ENCODE measurements at places on chromosomes 7 and 10.

DNA sequence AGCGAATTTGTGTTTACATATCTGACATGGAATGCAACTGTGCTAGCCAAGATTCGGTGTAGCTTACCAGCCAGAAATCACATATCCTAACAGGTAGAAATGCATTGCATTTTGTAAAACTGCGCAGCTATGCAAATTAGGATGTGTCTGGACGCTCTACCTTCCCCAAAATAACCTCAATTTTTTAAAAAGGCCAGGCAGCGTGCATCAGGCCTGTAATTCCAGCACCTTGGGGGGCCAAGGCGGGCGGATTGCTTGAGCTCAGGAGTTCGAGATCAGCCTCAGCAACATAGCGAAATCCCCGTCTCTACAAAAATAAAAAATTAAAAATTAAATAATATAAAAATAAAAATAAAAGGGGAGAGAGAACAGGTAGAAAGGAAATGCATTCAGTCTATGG, 305.0 kb downstream of the TYW1 start:
- DNase-seq: no peak

- DNase-seq: no peak
Observed at GRCh38 chr7:126856691-126857291, 395.9 kb downstream of the GRM8 start.

- DNase-seq: no peak
Observed at GRCh38 chr10:109173937-109174336, 749.4 kb downstream of the XPNPEP1 start.

DNA sequence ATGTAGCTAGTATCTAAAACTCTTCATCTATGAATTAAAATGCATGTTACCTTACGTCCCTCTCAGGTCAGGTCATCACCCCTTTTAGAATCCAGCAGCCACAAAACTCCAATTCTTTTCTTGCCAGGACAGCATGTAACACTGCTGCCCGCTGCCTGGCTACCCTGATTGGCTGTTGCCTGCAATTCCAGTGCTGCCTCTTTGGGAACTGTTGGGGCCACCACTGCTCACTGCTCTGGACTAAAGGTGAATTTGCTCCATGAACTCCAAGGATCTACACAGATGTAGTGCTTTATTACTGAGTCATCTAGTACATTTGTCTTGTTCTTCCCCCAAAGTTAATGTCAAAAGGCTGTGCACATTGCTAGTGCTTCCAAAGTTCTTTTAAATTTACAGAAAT, 40.4 kb downstream of the SCIN start:
- no peak for DNase-seq

- DNase-seq: peak; percentile 17
Observed at GRCh38 chr7:3154881-3155494, 111.3 kb upstream of the CARD11 start.

DNA sequence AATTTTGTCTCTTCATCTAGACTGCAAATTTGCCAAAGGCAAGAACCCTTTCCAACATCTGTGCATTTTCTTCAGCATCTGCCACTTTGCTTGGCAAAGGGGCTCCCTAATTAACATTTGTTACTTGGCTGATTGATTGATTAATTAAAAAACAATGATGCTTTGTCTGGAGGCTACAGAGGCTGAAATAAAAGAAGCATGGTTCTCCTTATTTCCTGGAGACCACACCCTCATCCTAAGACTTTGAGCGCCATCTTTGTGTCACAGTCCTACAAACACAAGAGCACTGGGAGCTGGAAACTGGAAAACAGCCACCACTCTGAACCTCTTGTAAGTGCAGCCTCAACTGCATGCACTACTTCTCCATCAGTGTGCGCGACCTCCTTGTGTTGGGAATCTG, 189.2 kb downstream of the C7orf25 start:
- no peak for DNase-seq

GRCh38 chr10:76015245-76015644, 583.8 kb downstream of the LRMDA start:
- no peak for DNase-seq

- DNase-seq: no peak
Observed at GRCh38 chr7:1121886-1122831, 34.2 kb downstream of the GPER1 start.

DNA sequence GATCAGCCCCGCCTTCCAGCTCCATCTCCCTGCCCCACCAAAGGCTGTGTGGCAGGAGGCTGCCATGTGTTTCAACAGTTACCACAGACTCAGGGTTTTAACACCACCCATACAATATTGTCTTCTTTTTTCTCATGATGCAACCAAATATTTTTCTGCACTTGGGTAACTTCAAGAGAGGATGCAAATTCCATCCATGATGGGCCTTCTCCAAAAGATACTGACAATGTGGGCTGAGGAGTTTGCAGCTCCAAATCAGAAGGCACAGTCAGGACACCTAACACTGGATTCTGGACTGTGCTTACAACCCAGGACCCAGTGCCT, 347.9 kb downstream of the GRID1 start:
- DNase-seq: no peak

- no peak for DNase-seq
Observed at GRCh38 chr7:140276001-140276400, 99.2 kb upstream of the KDM7A start.

GRCh38 chr7:138166681-138167080, 90.4 kb downstream of the AKR1D1 start:
- no peak for DNase-seq

DNA sequence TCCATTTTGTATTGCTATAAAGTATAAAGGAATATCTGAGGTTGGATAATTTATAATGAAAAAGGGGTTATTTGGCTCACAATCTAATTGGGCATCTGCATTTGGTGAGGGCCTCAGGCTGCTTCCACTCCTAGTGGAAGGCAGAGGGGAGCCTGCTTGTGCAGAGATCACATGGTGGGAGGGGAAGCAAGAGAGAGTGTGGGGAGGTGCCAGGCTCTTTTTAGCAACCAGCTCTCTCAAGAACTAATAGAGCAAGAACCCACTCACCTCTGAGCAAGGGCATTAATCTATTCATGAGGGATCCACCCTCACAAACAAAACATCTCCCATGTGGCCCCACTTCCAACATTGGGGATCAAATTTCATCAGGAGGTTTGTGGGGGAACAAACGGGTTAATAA, 64.6 kb downstream of the OGDH start:
- no peak for DNase-seq

GRCh38 chr10:12938271-12938670, 63.2 kb downstream of the CCDC3 start:
- DNase-seq: no peak

DNA sequence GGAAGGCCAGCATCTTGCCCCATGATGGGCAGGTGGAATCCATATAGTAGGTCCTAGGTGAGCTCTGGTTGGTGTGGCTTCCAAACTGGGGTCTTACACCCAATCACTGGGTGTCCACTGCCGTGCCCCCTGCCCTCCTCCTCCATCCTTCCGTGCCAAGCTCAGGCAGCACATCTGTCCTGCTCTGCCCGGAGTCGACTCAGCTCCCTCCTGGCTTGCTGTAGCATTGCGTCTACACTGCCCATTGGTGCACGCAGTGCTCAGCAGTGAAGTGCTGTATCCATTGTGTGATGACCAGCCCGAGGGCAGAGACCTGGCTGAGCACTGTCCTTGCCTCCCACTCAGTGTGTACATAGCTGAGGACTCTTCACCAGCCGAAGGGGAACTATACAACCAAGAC, 148.4 kb downstream of the ADAM12 start:
- DNase-seq: no peak

- no peak for DNase-seq
Observed at GRCh38 chr10:61855771-61856170, 45.7 kb upstream of the ARID5B start.

GRCh38 chr7:15862781-15863165, 176.3 kb upstream of the MEOX2 start:
- DNase-seq: no peak

DNA sequence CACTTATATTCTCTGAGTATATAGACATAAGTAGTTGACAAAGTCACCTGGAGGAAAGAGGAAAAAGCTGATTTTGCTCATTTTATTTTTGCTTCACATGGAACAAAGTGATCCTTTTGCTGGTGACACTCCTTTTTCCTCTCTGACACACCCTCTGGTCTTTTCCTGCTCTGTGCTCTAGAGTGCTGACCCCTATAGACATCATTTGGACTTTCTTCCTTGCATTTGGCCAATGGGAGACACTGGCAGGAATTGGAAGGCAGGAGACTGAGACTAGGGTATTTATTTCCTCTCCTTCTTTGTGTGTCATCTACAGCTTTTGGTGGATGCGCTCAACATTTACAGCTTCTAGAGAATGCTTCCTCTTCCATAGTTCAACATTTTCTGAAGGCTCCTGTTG, 1078.1 kb downstream of the SORCS1 start:
- no peak for DNase-seq

- no peak for DNase-seq
Observed at GRCh38 chr10:32692174-32692573, 246.2 kb downstream of the CCDC7 start.

- no peak for DNase-seq
Observed at GRCh38 chr7:73918926-73919693, 58.2 kb downstream of the TMEM270 start.

DNA sequence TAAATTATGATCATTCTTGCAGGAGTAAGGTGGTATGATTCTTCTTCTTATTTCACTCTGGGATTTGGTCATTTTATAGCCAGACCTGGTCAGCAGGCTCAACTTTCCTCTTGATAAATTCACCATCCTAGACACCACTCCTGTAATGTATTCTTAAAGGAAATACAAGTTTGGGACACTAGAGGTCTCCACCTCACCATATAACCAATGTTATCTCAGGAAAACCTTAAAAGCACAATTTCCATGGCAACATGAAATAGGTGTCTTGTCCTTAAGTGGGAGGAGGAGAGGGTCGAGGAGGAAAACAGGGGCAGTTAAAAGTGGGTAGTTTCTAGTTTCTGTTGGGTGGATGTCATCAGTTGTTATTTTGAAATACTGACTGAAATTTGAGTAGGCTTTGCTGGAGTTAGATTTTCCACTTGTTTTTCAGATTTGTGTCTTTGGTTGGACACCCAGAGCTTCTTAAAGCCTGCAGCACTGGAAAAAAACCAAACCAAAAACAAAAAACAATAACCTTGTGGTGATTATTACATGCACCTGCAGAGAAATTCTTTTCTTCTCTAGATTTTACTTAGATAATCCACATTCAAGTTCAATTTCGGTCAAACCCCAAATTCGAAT, 163.1 kb downstream of the PRKCQ start:
- no peak for DNase-seq

DNA sequence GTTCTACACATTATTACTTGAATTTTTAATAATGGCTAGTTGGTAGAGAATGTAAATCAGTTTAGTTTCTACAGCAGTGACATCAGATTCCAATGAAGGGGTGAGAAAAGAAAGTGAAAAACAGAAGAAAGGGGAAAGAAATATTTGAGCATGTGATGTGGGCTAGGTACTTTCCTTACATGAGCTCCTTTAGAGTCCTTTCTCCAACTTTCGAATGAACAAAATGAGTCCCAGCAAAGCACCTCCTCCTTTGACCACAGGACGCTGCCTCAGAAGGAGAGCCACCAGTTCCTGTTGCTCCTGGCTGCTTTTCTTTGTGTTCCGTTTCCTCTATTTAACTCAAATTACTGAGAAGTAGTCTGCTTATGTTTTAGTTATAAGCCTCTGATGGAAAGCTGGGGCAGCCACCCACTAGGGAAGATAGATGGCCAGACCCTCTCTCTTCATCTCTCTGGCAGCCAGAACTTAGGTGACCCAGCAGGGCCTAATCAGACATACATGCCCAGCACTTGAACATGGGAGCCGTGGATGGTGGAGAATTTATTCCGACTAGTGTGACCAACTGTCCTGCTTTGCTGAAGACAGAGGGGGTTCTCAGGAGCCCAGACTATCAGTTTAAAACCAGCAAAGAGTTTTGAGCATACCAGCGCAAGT, 82.4 kb upstream of the NME8 start:
- no peak for DNase-seq

DNA sequence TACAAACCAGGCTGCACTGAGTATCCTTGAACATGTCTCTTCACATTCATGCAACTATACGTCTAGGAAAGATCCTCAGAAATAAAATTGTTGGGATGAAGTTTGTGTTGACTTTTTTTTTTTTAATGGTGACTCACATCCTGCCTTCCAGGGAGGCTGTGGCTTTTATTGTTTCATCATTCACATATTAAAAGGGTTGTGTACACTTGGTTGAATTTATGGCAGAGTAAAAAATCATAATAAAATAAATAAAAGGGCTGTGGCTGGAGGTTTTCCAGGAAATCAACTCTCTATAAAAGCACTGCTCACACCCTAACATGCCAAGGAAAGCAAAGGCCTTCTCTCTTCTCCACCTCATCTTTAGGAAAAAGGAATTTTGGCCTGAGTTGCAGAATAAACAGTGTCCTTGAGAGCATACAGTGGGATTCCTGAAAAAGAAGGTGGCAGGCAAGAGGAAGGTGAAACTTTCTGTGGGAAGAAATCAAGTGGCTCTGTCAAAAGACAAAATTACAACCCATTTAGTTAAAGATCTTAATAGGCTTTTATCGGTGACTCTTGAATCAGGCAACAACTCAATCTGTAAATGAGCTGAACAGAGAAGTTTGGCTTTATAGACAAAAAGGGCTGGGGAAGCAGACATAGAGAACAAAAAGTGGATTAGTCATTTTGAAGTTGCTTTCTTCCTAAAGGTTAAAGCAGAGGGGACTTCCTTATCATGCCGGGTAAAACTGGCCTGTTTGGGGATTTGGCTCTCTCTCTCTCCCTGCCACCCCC, 41.6 kb upstream of the FHIP2A start:
- DNase-seq: no peak

DNA sequence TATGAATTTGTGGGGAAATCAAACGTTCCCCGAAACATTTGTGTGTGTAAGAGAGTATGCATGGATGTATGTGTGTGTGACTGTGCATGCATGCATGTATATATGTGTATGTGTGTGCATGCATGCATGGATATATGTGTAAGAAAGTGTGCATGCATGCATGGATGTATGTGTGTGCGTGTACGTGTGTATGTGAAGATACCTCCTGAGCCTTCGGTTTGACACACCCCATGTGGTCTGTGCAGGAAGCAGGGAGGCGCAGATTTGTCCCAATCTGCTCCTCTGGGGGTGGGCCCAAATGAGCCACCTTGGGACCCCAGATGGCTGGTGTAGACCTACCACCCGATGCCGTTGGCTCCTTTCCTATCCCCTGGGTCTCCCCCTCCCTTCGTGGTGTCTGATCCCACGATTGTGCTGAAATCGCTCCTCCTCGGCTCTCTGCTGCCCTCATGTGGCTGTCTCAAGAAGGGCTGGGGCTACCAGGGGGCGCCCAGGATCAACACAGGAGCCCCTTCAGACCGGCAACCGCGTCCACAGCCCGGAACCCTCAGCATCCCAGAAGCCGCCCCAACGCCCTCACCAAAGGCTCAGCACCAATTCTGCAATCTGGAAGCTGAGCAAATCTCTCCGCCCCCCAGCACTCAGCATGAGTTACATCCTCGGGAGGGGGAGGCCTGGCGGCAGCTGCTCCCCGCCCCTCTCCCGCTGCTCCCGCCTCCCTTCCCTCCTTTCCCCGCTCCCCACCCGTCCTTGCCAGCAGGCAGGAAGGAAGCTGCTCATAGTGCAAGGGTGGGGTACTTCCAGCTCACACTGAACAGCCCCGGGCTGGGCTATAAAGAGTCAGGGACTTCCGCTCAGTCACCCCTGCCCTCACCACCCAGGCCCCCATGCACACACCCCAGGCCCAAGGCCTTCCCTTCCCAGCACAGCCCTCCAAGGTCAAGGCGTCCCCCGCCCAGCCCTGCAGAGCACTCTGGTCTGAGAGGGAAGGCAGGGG, 2.3 kb upstream of the NOS3 start:
- peak; percentile 42 for DNase-seq

GRCh38 chr7:108308276-108308675, 148.0 kb downstream of the NRCAM start:
- no peak for DNase-seq
